Activated naive CD4-positive, alpha-beta T cell (primary cell): ENCODE measurements at places on chromosomes 13 and 19.

GRCh38 chr13:49454388-49455006 is 10.4 kb downstream of the SETDB2 start:
- DNase-seq, result no peak

DNA sequence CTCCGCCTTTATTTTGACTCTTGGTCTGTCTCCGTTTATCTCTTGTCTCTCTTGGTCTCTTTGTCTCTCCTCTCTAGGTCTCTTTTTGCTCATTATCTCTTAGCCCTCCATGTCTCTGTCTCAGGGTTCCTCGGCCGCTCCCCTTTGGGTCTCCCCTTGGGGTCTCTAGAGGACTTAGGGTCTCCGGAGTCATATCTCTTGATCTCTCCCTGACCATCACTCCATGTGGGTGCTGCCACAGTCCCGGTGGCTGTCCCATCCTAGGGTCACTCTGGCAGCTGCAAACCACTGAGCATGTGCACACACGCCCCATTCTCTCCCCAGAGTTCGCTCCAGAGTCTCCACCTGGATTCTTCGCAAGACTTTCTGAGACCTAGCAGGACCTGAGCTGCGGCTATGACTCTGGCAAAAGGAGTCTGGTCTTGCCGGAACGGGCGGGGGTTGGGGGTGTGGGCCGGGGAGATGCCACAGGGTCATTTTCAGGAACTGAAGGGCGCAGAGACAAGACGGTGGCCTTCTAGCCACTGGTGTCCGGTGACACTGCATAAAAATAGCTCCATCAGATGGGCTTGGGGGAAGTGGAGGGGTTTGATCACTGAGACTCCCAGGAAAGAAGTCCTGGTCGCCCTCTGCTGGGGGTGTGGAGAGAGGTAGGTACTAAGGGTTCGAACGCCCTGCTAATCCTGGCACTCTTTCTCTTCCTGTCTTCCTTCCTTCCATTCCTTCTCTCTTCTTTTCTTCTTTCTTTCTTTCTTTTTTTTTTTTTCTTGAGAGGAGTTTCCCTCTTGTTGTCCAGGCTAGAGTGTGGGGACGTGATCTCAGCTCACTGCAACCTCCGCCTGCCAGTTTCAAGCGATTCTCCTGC is 1.2 kb upstream of the KCNA7 start:
- DNase-seq, result no peak

- no peak for DNase-seq
These were observed 116.1 kb downstream of the STARD13 start for GRCh38 chr13:33169273-33169980.

DNA sequence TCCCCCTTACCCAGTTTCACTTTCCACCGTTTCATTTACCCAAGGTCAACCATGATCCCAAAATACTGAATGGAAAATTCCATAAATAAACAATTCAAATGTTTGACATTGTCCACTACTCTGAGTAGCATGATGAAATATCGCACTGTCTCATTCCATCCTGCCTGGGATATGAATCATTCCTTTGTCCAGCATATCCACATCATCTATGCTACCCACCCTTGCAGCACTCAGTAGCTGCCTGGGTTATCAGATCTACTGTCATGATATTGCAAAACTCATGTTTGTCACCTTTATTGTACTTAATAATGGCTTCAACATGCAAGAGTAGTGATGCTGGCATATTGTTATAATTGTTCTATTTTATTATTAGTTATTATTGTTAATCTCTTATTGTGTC is 263.9 kb upstream of the NBEA start:
- no peak for DNase-seq

DNA sequence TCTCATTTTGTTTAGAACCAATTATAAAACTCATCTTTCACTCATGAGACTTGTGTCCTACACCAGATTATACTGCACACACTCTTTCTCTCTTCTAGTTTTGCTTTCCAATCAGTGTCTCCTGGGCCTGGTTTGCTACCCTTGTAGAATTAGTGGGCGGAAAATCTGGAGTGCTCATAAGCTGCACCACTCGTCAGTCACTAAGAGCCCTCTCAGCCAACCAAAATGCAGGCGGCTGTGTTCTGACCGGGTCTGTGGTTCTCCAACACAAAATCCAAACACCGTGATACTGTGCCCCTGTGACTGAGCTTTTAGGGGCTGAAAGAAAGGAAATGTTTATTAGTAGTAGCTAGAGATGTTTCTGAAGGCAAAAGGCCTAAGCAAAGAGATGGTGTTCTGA is 83.7 kb upstream of the OBI1 start:
- DNase-seq, result no peak

DNA sequence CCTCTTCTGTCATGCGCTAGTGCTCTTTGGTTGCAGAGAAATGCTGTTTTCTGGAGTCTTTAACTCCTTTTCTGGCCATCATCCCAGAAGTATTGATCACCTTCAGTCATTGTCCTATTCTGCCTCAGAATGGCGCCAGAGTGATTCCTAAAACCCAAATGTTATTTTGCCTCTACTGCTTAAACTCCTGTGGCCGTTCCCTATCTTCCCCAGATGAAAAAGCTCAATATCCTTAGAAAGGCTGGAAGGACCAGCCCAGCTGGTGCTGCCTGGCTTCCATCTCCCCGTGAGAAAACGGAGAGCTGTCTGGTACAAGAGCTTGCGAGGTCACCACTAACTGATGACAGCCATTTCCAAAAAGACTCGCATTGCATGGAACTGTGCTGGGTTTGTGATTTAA is 179.1 kb downstream of the RBM26 start:
- DNase-seq, result no peak

GRCh38 chr13:95182570-95183265 is 118.5 kb downstream of the ABCC4 start:
- DNase-seq, result no peak

- no peak for DNase-seq
These were observed 19.9 kb downstream of the ONECUT3 start for GRCh38 chr19:1773184-1773583.

- no peak for DNase-seq
These were observed 6.5 kb downstream of the DOT1L start for GRCh38 chr19:2170219-2170618.

GRCh38 chr19:23305555-23305954 is 55.4 kb upstream of the ZNF724 start:
- no peak for DNase-seq

GRCh38 chr19:27833031-27833430 is 1379.9 kb downstream of the UQCRFS1 start:
- DNase-seq, result no peak

DNA sequence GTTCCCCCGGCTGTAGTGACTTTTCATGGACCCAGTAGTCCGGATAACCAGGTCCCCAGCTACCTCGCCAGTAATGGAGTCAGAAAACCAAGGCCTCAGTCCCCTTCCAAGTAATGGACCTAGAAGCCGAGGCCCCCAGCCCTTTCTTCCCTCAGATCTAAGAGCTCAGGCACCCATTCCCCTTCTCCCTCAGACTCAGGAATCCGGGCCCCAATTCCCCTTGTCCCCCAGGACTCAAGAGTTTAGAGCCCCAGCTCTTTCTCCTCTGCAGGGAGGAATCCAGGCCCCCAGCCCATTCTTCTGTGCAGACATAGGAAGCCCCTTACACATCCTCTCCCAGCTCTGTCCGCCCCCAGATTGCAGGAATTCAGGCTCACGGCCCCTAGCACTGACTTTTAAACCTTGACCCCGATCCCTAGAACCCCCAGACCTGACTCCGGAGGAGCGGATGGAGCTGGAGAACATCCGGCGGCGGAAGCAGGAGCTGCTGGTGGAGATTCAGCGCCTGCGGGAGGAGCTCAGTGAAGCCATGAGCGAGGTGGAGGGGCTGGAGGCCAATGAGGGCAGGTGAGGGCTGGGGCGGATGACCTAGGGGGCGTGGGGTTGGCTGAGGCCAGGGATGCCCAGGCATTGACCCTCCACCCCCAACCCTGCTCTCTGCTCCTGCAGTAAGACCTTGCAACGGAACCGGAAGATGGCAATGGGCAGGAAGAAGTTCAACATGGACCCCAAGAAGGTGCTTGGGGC is 938 bp downstream of the CYTH2 start:
- no peak for DNase-seq

DNA sequence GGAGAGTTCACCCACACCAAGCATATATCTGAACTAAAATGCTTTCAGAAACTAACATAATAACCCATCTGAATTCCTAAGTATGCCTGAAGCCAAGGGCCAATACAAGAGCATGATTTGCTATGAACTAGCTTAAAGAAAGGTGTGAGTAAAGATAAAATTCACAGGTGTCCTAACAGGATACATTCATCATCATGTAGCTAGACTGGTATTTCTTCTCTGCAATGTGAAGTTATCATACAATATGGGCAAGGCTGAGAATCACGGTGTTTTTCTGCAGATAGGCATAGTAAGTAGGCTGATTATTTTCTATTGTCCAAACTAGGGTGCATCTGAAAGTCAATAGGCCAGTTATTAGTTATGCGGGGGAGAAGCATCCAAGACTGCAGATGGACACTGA is 63.1 kb downstream of the STK24 start:
- no peak for DNase-seq

DNA sequence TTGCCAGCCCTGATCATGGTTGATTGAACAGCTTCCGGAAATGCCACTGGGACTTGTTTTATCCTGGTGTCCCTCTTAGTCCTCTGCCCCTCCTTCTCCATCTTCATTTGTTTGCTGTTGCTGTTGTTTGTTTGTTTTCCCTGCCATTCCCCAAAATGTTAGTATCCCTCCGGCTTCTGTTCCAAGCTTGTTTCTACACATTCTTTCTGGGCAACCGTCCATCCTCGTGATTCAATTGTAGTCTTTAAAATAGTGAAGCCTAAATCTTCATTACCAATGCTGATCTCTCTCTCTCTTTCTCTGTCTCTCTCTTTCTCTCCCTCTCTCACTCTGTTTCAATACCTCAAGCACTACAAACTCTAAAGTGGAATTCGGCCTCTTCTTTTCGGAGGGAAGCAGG is 649.3 kb upstream of the ARGLU1 start:
- DNase-seq, result no peak

GRCh38 chr13:95480791-95481780 is 71.4 kb upstream of the CLDN10 start:
- no peak for DNase-seq

DNA sequence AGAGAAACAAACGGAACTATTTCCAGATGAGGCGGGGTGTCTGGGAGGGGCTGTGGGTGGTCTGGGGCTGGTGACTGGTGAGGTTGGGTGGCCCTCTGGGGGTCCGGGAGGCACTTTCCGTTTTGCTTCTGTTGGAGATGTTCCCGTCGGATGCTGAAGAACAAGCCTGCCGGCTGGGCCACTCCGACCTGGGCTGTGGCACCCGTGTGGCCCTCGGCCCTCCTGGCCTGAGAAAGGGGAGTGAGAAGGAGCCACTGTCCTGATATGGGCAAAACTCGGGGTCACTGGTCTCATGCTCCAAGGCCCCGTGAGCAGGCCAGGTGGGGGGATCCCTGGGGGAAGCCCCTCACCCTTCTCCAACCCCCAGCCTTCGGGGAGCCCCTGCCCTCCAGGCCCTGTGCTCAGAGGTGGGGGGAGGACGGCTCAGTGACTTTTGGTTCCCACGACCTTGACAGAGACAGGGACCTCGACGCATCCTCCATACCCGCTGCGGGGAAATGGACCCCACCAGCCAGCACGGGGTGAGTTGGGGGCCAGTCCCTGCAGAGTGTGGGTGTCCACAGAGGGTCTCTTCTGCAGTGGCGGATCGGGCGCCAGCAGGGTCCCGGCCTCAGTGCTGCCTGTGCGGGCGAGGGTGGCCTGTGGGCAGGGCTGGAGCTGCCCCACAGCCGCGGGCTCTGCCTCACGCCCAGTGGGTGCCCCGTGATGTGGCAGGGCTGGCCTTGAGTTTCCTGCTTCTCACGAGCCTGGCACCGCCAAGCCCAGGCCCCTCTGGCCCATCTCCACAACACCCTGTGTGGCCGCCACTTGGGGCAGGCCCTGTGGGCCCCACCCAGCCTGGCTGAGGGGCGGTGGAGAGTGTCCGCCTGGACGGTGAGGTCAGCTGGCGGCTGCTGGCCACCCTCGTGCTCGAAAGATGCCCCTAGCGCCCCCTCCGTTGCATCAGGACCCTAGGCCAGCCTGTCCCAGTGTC is 4.4 kb upstream of the TBXA2R start:
- no peak for DNase-seq

DNA sequence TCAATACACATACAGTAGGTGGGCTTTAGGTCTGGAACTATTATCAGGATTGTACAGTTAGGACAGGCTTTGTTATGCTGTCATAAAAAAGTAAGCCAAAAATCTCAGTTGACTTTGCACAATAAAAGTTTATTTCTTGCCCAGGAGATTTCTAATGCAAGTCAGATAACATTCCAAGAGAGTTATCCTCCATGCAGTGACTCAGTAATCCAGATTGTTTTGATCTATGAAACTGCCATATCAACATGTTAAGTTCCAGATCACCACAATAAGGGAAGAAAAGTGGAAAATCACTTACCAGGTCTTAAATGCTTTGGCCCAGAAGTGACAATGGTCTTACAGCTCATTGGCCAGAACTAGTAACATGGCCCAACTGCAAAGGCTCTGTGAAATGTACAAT is 636.2 kb upstream of the KLF12 start:
- DNase-seq, result no peak

GRCh38 chr13:98542568-98543377 is 34.1 kb downstream of the STK24 start:
- no peak for DNase-seq

- DNase-seq, result no peak
These were observed 8.6 kb upstream of the BCAT2 start for GRCh38 chr19:48819366-48819816.

DNA sequence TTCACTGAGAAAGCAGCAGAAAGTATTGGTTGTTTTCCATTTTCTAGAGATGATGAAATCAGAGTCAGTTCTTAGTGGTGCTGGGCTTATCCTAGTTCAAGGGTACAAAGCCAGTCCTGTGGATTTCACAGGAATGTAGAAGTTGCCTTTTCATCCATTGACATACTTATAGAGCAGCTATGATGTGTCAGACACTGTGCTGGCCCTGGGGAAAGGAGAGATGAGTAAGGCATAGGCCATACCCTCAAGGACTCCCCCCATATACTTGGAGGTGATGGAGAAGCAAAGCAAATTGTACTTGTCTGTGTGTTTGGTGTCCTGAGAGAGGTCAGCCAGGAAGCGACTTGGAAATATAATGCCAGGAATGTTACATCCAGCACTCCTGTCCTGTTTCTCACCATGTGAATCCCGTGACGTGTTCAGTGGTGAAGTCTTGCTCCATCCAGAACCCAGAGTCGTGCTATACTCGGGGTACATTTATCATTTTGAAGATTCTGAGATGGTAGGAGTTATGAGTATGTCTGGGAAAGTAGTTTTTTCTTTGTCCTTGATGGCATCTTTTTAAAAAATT is 22.6 kb downstream of the ERCC5 start:
- DNase-seq, result no peak

GRCh38 chr19:55385724-55386492 is at the start of gene RPL28:
Gene RPL28, plus strand, starts transcription at chr19:55385932. Its CDS starts 426 bp downstream, at chr19:55386358.
- peak; percentile 96 for DNase-seq

GRCh38 chr13:108270442-108270841 is 924 bp downstream of the TNFSF13B start:
- no peak for DNase-seq

DNA sequence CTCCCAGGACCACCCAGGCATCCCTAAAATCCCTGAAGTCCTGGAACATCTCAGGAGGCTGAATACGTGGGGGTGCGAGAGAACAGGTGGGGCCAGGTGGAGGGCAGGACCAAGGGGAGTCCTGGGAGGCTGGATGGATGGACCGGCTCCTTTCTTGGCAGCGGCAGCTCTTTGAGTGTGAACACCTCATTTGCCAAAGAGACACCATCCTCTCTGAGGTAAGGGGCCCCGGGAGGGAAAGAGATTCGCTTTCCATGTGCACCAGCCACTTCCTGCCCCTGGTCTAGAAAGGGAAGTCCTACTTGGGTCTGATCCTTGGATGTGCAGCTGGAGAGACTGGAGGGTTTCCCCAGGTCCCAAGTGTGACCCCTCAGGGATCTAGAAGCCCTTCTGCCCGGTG is 16.2 kb downstream of the PTH2 start:
- no peak for DNase-seq
